ENCODE measurements at places on chromosomes 7 and 10. TPM values are rescaled to one million over a fixed set of nuclear protein-coding genes. Genes with fewer than 3 reads are reported as not detected.

TRIM73 gene
- total RNA-seq: 0.20 TPM

ACSM6 gene
- not detected for total RNA-seq

EN2 gene
- not detected for total RNA-seq

CTTNBP2 gene
- not detected for total RNA-seq

SFTPA1 gene
- not detected for total RNA-seq

RASSF4 gene
- total RNA-seq: 0.98 TPM

TAC1 gene
- not detected for total RNA-seq

RELN gene
- total RNA-seq: not detected

Data from G401 (cell line).